ENCODE measurements at places on chromosomes 6 and 20.

DNA sequence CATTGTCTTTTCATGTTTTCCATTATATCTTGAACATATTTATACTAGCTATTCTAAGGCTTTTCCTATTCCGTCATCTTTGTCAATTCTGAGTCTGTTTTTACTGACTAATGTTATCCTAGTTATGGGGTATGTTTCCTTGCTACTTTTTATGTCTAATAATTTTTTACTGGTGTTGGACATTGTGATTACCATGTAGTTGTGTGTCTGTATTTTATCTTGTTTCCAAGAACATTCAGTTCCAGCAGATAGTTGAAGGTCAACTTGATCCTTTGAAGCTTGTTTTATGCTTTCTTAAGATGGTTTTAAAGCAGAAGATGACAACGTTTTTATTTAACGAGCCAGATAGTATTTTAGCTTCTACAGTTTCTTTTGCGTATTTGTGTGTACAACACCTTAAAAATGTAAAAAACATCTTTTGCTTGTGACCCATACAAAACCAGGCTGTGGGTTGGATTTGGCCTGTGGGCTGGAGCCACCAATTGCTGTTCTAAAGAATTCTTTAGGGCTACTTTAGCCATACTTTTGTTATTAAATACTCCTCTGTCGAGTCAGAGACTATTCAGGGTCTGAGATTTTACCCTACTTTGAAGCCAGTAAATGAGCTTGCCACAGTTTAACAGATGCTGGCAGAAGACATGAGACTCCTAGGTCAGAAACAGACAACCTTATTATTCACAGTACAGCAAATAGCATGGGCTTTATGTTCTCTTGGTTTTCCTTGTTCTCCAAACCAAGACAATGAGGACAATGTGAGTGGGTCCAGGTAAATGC, 38.7 kb upstream of the REV3L start:
- H3K4me1 ChIP-seq: peaks cover 11% of the 10 kb centered on the region
- no peak for DNase-seq
- no peak overlapping the region for H3K27ac ChIP-seq
- no peak overlapping the region for H3K4me3 ChIP-seq

GRCh38 chr6:30548375-30548774, 7.9 kb downstream of the GNL1 start:
- no peak overlapping the region for H3K4me3 ChIP-seq
- no peak overlapping the region for H3K27ac ChIP-seq
- peaks cover 60% of the 10 kb centered on the region for H3K36me3 ChIP-seq
- peaks cover 17% of the 10 kb centered on the region for H3K4me1 ChIP-seq

- DNase-seq: no peak
- H3K36me3 ChIP-seq: no peaks in the 10 kb centered on the region
- H3K4me1 ChIP-seq: no peaks in the 10 kb centered on the region
Observed at GRCh38 chr6:111096246-111096645, 8.9 kb downstream of the SLC16A10 start.

- no peaks in the 10 kb centered on the region for H3K27me3 ChIP-seq
- H3K36me3 ChIP-seq: peaks cover 3% of the 10 kb centered on the region
- no peak overlapping the region for H3K4me3 ChIP-seq
- H3K27ac ChIP-seq: no peak overlapping the region
- DNase-seq: no peak
Observed at GRCh38 chr20:42493001-42493400, 696.7 kb downstream of the PTPRT start.

- H3K27ac ChIP-seq: no peak overlapping the region
- H3K27me3 ChIP-seq: no peaks in the 10 kb centered on the region
- no peak for DNase-seq
- peaks cover 11% of the 10 kb centered on the region for H3K4me1 ChIP-seq
Observed at GRCh38 chr6:159005436-159005835, 5.4 kb upstream of the RSPH3 start.

Measured in effector memory CD8-positive, alpha-beta T cell (primary cell).